ENCODE measurements at places on chromosomes 6 and 20.

DNA sequence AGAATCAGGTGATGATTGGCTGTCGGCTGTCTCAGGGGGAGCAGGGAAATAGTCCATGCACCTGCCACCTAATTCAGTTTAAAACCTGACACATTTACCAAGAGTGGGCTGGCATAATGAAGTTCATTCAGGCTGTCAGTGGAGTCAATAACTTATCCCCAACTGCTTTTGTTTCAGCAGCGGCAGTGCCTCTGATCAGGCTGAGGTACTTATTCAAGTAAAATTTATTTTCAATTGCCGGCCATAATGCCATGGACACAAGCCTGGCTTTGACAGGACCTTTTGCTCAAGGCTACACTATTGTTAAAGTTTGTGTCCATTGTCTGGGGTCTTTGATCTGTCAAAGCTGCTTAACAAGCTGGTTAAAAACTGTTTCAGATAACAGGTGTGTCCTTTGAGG lies 20.6 kb downstream of the OLIG3 start:
- H3K27me3 ChIP-seq, result no peaks in the 10 kb centered on the region
- no peaks in the 10 kb centered on the region for H3K4me1 ChIP-seq
- no peak overlapping the region for H3K27ac ChIP-seq
- H3K36me3 ChIP-seq, result no peaks in the 10 kb centered on the region

DNA sequence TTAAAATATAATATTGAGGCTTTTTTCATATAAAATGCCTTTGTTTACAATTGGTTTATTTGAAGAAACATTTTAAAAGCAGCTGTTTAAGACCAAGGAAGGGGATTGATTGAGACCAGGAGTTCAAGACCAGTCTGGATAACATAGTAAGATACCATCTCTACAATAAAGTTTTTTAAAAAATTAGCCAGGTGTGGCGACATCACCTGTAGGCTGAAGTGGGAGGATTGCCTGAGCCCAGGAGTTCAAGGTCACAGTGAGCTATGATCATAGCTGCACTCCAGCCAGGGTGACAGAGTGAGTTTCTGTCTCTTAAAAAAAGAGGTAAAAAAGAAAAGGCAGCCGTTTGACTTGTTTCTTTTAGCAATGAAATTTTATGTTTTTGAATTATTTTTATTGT lies 117.0 kb downstream of the STXBP5 start:
- DNase-seq, result no peak
- no peaks in the 10 kb centered on the region for H3K4me1 ChIP-seq
- H3K36me3 ChIP-seq, result no peaks in the 10 kb centered on the region
- H3K27me3 ChIP-seq, result no peaks in the 10 kb centered on the region
- no peak overlapping the region for H3K27ac ChIP-seq

DNA sequence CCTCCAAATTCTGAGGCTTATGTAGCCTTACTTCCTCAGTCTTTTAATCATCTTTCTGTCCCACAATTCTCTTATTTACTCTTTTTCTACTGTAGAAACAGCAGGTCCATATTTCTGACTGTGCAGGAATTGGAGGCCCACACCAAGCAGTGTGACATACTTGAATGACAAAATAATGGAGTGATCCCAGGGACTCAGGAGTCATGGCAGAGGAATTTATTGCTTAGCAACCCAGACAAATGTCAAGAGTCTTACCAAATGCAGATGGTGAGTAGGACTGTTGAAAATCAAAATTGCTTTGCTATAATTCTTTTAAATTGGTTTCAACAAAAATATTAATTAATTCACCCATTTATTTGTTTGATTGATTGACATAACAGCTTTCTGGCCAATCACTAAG lies 59.9 kb downstream of the HTR1B start:
- H3K36me3 ChIP-seq, result no peaks in the 10 kb centered on the region
- H3K4me3 ChIP-seq, result no peak overlapping the region
- no peaks in the 10 kb centered on the region for H3K4me1 ChIP-seq
- DNase-seq, result no peak
- no peak overlapping the region for H3K27ac ChIP-seq

DNA sequence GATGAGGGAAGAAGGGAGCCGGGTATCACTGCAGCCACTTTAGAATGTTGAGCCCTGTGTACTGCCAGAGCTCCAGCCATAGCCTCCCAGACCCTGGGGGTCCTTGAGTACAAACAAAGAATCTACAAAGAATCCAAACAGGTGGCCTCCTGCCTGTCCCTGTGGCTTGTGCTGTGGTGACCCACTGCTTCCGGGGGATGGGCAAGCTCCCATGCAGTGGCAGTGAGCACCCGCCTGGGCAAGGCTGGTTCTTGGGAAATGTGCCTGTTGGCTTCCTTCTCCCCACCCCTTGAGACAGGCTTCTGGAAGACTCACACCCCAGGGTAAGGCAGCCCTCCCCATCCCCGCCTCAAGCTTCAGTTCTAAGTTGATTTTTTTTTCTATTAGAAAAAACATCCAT lies 13.9 kb downstream of the SIRPA start:
- no peak for DNase-seq
- H3K27me3 ChIP-seq, result no peaks in the 10 kb centered on the region
- no peaks in the 10 kb centered on the region for H3K4me1 ChIP-seq
- H3K36me3 ChIP-seq, result no peaks in the 10 kb centered on the region
- no peak overlapping the region for H3K4me3 ChIP-seq

GRCh38 chr6:36934901-36935300 lies 19.6 kb upstream of the PI16 start:
- H3K36me3 ChIP-seq, result no peaks in the 10 kb centered on the region
- H3K4me1 ChIP-seq, result no peaks in the 10 kb centered on the region
